ENCODE measurements at places on chromosomes 16 and 17.

DNA sequence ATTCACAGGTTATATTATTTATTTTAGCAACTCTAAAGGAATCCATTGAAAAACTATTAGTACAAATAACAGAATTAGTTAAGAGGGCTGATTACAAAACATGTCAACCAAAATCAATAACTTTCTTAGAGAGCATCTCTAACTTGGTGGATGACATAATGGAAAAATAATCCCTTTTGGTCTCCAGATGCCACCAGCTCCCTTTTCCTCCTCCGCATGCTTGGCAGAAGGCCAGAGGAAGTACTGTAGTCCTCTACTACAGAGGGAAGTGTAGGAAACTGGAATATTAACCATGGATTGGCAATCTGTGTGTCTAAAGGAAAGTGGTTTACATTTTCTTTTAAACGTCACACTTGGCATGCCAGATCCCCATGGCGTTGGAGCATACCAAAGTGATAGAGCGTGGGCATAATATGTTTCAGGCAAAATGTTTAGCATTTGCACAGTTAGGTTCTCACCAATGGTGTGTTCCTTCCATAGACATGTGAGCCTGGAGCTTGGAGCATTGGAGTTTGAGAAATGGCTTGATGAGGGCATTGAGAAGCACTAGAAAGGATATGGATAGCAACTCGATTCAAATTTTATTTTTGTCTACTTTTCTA lies 106.3 kb downstream of the PRKCB start:
- peak; percentile 2 for DNase-seq

DNA sequence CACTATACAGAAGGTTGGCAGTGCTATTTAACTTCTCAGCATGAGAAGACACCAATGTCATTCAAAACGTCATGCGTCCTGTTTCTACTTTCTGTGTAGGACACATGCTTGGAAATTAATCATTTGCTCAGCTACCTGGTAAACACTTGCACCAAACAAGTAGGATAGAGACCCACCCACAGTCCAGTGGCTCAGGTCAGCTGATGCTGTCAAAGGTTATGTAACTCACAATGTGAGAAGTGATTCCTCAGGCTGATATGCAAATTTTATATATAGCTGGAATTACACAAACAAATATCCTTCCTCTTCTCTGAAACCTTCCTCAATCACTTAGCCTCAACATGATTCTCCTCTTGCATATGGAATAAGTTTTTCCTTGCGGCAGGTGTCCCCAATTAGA lies 59.6 kb downstream of the ZZEF1 start:
- DNase-seq, result no peak

- no peak for DNase-seq
Observed at GRCh38 chr16:82867485-82867884, 240.7 kb downstream of the CDH13 start.

DNA sequence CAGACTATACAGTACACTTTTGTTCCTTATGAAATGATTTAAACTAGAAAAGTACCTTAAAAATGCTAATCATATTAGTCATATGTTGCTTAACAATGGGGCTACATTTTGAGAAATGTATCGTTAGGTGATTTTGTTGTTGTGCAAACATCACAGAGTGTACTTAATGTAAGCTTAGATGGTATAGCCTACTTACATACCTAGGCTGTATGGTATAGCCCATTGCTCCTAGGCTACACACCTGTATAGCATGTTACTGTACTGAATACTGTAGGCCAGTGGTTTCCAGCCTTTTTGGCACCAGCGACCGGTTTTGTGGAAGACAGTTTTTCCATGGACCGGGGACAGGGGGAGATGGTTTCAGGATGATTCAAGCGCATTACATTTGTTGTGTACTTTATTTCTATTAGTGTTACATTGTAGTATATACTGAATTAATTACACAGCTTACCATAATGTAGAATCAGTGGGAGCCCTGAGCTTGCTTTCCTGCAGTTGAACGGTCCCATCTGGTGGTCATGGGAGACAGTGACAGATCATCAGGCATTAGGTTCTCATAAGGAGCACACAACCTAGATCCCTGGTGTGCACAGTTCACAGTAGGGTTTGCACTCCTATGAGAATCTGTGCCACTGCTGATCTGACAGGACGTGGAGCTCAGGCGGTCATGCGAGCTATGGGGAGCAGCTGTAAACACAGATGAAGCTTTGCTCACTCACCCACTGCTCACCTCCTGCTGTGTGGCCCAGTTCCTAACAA lies 35.0 kb upstream of the MRC2 start:
- no peak for DNase-seq

DNA sequence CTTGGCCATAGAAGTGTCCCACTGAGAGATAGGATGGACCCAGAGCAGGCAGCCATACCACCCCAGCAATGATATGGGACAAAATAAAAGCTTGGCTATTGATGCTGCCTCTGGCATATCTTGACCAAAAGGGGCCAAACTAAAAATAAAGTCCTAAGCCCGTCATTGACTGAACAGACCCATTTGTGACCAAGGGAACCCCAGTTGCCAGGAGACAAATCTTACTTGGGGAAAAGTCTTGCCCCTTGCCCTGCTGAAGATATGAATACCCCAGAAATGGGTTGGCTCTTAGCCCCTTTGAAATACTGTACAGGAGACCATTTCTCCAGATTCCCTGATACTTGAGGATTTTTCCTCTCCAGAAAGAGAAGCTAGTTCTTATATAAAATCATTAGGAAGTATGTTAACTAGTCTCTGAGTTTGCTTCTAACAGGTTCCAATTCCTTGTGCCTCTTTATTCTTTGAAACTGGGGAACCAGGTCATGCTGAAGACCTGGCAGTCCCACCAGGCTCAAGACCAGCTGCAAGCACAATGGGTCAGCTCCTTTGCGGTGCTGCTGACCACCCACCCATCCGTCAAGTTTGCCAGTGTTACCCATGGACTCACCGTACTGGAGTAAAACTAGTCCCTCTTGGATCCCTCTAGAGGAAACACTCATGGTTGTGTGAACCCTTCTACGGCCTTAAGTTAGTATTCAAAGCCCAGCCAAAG lies 31.0 kb upstream of the LCMT1 start:
- no peak for DNase-seq

DNA sequence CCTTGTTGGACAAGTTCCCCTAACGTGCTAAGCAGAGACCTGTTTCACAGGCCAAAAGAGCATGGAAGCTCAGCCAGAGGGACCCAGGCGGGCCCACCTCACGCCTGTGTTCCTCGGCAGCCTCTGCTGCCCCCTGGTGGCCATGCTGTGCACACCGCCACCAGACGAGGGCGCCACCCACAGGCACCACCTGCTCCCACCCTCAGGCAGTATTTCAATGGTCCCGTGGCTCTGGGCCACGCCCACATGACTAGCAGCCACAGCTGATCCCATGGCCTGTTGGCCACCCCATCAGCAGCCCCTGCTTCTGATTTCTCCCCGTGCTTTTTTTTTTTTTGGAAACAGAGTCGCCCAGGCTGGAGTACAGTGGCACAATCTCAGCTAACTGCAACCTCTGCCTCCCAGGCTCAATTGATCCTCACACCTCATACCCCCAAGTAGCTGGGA lies 18.9 kb downstream of the MPG start:
- peak; percentile 85 for DNase-seq

- no peak for DNase-seq
Observed at GRCh38 chr16:49542946-49543630, 169.5 kb downstream of the C16orf78 start.

DNA sequence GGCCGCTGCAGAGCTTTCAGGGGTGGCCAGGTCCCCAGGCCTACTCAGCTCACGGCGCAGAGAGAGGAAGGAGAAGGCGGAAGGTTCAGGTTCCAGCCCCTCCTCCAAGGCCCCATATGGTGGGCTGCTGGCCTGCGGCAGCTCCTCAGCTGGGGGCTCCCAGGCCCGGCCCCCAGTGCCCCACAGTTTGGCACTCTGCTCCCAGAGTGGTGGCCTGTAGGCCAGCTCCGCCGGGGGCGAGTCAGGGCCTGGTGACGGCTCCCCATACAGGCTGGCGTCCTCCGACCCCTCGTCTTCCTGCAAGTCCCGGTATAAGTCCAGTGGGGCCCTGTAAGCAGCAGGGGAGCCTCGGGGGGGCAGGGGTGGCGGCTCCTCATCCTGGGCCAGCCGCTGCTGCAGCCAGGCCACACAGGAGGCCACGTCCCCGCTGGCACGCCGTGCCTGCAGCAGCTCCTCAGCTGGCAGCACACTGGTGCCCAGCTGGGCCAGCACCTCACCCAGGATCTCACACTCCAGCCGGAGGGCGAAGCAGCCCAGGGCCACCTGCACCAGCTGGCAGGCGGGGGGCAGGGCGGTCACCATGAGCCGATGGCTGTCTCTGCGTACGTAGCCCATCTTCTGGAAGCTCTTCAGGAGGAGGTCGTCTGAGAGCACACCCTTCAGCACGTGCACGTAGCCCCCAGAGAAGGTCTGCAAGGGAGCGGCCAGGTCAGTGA lies 3.7 kb downstream of the SPATA2L start:
- peak; percentile 52 for DNase-seq

GRCh38 chr16:57489229-57489628 lies 2.9 kb upstream of the DOK4 start:
- no peak for DNase-seq

DNA sequence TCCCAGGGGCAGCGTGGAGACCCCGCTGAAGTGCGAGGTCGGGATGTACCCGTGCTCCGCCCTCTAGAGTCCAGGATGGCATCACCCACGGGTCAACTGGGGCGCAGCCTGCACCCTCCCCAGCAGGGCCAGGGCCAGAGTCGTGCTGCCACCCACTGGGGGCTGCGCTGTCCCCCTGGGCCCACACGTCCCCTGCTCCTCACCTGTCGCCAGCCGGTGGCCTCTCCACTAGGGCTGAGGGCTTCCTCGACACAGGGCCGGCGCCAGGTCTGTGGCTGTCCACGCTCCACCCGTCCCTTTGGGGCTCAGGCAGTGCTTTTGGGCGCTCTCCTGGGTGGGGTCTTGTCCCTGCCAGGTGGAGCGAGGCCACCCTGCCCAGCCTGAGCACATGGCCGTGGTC lies 11.6 kb upstream of the PRR35 start:
- DNase-seq, result no peak

DNA sequence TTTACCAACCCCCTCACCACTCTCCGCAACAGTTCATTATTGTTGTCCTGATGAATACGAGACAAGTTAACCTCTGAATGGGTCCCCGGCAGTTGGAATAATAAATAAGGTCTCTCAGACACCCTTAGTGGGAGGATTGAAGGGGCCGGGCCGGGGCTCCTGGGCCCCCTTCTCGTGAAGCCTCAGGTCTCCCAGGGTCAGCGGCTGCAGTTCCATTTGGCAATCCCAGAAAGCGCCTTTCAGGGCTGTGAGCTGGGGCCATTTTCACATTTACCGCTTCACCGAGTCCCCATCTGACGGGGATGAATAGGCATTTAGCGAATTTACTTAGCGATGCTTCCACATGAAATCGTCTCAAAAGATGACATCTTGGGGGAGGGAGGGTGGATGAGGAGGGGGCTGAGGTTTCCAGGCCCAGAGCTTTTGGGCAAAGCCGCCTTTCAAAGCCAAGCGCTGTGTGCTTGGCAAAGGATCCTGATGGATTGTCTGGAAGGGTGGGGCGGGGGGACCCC lies 309.8 kb downstream of the XYLT1 start:
- DNase-seq, result peak; percentile 67

GRCh38 chr16:11909653-11910545 lies 5.9 kb downstream of the GSPT1 start:
- no peak for DNase-seq

DNA sequence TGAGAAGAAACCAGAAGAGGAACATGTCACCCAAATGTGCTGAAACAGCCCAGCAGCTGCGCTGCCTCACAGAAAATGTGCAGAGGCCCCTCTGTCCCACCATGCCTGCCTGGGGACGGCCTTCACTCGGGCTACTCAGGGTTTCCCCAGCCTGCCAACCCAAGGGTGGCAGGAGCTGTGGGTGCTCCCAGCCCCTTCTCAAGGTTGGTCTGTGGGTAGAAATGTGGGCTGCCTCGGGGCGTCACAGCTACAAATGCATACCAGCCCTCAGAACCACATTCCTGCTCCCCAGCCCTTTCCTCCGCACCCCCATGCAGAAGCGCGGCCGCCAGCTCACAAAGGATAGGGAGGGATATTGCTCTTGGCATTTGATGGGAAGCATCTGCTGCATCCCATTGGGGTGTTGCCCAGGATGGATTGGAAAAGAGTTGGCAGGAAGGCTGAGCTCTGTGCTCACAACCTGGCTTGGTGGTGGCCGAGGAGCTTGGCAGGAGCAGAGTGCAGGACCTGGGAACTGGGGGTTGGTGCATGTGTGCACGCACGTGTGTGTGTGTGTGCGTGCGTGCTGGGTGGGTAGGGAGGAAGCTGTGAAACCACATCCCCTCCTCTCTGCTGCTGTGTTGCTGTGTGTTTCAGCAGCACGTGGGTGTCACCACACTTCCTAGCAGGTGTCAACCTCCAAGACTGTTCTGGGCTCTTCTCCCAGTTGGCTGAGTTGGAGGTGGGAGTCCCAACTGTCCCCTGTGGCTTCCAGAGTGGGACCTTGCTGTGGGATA lies 304.4 kb downstream of the SEC14L1 start:
- no peak for DNase-seq

GRCh38 chr16:48201515-48202201 lies 42.4 kb upstream of the LONP2 start:
- no peak for DNase-seq

GRCh38 chr16:80819988-80820387 lies 15.6 kb upstream of the CDYL2 start:
- DNase-seq, result no peak

GRCh38 chr17:63703556-63704258 lies 3.8 kb upstream of the LIMD2 start:
- DNase-seq, result no peak
